ENCODE measurements at places on chromosomes 7 and 10. TPM values are rescaled to one million over a fixed set of nuclear protein-coding genes. Genes with fewer than 3 reads are reported as not detected.

Gene CYP3A4
- total RNA-seq, result not detected

- DNase-seq, result no peak
Observed at GRCh38 chr10:130489891-130490290, 353.7 kb downstream of the GLRX3 start.

GRCh38 chr10:125521721-125522680 is 161.0 kb downstream of the TEX36 start:
- peak; percentile 7 for DNase-seq

DNA sequence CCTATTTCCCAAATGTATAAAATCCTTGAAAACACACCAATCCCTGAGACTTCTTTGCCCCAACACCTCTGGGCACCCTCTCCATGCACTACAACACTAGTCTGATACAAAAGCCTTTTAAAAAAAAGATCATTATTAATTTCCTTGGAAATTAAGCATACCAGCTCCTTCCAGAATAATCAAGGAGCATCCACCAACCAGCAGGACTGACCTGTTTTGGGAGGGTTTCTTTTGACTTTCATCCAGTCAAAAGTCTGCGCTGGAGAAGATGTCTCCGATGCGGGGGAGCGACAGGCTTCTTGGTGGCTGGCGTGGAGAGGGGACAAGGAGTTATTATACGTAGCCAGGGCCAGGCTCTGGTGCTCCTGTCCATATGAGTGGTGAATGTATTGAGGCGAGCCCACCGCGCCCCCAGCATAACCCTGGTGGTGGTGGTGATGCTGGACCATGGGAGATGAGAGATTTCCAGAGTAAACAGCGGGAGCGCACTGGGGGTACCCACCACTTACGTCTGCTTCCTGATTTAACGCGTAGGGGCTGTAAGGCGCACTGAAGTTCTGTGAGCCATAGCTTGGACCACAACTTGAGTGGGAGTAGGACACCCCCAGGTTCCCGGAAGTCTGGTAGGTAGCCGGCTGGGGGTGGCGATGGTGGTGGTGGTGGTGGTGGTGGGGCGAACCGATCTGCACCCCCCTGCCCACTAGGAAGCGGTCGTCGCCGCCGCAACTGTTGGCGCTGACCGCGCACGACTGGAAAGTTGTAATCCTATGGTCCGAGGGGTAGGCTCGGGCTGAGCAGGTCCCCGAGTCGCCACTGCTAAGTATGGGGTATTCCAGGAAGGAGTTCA is 527 bp downstream of the HOXA1 start:
- no peak for DNase-seq

Gene PSMG3
- total RNA-seq, result 30.9 TPM

GRCh38 chr10:71258046-71258445 is 45.7 kb downstream of the UNC5B start:
- no peak for DNase-seq

- DNase-seq, result peak; percentile 71
Observed at GRCh38 chr7:28407651-28408050, 4.7 kb upstream of the CREB5 start.

Measured in fibroblast of villous mesenchyme (primary cell).